NCI-H526 treated with DMSO at 0.1 percent for 48 hours (cell line): ENCODE measurements at places on chromosomes 11 and 22.

DNA sequence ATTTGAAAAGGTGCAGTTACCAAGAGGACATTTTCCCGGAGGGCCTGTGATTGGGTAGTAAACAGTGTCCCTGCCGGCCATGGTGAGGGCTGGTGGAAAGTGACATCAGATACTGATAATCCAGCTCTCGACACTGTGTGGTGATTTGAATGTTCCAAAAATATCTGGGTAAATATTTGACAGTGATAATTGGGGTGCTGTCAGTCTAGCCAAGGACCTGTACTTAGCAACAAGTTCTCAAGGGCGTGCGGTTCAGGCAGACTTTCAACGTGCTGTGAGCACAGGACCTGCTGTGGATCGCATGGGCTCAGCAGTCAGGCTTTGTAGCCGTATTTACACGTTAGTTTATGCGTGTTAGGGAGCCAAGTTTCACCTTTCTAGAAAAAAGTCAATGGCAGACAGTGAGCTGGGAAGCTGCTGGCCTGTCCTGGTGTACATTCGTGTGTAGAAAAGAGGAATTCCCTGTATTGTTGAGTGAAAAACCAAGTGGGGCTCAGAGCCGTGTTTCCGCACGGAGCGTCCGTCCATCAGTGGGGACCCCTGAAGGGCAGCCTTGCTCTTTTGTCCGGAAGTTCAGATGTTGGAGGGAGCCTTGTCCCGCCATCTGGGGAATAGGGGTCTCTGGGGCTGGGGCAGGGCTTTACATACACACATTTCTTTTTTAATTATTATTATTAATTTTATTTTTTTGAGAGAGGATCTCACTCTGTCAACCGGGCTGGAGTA is 11.3 kb downstream of the TRMU start:
- DNase-seq: no peak

- no peak for DNase-seq
These were observed 14.6 kb downstream of the FAM83F start for GRCh38 chr22:40009292-40009774.

DNA sequence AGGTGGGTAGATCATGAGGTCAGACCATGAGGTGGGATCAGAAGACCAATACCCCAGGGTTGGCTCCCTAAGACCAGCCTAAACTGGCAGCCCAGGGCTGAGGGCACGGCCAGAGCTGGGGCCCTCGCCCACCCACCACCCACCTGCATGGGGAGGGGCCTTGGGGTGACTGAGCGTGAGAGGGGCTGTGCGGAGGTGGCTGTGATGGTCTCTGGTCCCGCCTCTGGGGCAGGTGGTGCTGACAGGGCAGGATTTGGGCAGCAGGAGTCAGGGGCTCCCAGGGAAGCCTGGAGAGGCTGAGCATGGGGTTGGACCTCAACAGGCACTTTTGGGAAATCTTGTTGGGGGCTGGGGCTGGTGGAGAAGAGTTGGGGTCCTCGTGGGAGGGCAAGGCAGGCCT is 39.8 kb upstream of the MUC5AC start:
- DNase-seq: no peak

GRCh38 chr11:118902336-118903203 is 18.9 kb downstream of the CXCR5 start:
- no peak for DNase-seq

DNA sequence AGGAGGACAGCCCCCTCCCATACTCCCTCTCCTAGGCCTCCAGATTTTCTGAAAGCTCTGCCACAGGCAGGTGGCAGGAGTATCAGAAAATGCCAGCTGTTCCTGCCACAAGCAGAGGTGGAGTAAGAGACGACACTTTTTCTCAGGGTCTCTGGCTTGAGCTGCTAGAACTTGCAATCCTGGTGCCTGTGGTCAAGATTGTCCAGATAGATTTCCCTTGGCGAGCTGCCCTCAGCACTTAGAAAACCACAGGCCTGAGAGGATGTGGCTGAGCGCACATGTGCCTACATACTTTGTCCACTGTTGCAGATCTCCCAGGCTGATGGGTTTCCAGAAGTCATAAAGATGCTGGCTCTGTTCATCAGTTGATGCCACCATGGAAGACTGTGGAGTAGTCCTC is 65.7 kb upstream of the NAV2 start:
- DNase-seq: no peak

DNA sequence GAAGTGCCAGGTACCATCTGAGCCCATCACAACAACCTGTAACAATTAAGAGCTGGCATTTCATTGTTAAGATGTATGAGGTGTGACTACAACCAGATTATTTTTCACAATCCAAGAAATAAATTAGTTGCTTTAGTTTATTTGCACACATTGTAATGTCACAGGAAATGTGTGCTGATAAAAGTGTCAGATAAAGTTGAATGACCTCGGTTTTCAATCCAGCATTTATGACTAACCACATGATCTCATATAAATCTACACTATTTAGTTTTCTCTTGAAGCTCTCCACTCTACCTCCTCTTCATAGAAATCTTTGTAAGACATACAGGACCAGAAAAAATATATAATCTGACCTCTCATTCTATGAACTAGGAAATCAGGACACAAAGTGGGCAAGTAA is 166.2 kb downstream of the PGR start:
- DNase-seq: no peak

DNA sequence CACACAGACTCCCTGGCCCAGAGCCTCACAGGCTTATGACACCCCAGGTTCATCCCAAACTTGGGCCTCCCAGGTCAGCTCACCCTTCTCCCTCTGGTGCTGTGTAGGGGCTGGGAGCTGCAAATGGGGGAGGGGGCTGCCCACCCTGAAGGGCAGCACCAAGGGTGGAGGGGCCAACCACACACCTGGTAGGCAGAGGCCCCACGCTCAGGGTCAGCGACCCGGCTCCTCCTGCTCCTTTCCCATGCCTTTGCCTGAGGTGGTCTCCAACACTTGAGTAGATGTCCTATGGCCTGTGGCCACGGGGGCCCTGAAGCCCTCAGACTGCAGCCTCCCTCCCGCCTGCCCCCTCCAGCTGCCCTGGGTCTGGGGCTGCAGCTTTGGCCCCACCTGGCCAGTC is 3.4 kb downstream of the DGCR6 start:
- DNase-seq: no peak

- DNase-seq: no peak
These were observed 761 bp upstream of the NXPE4 start for GRCh38 chr11:114596175-114596919.

GRCh38 chr22:30001459-30001858 is 78.8 kb upstream of the HORMAD2 start:
- no peak for DNase-seq

GRCh38 chr11:68315171-68315920 is 3.0 kb downstream of the LRP5 start:
- peak; percentile 50 for DNase-seq

DNA sequence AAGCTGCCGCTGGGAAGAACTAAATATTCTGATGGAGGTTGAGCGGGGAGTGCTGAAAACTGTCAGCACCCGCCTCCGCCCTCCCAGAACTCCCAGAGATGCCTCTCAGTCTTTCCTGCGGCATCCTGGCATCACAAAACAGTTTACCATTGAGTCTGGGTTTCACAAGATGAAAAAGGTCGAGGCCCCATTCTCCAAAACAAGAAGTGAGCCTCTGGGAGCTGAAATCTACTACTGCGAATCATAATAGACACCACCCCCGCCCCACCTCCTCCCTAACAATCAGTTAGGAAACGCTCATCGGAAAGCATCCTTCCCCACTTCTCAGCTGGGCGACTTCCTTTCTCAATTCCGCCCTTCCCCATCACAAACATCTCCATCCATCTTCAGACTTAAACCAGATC is 1.0 kb downstream of the SUN2 start:
- DNase-seq: no peak

- DNase-seq: no peak
These were observed 33.7 kb downstream of the C11orf71 start for GRCh38 chr11:114366331-114367243.

DNA sequence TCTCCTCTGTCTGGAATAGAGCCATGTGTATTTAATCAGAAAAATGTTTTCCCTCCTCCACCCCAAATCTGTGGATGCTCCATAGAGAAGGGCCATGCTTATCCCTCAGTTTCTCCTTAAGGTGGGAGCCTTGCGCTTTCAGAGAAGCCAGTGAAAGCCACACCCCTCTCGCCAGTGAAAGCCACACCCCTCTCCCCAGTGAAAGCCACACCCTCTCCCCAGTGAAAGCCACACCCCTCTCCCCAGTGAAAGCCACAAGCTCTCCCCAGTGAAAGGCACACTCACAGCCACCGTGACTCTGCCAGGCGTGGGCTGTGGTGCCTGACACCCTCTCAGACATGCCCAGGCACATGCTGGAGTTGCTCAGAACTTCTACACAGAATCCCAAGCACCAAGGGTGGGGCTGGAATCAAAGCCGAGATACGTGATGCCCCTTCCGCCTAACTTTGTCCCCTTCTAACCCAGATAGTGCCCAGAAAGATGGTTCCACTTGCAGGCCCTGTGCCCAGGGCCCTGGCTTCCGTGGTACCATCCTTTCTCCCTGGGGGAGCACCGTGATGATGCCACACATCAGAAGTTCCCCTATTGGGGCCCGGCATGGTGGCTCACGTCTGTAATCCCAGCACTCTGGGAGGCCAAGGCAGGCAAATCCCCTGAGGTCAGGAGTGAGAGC is 16.5 kb upstream of the PRR5 start:
- DNase-seq: peak; percentile 15

GRCh38 chr11:3049430-3050243 is 7.6 kb downstream of the CARS1 start:
- no peak for DNase-seq

DNA sequence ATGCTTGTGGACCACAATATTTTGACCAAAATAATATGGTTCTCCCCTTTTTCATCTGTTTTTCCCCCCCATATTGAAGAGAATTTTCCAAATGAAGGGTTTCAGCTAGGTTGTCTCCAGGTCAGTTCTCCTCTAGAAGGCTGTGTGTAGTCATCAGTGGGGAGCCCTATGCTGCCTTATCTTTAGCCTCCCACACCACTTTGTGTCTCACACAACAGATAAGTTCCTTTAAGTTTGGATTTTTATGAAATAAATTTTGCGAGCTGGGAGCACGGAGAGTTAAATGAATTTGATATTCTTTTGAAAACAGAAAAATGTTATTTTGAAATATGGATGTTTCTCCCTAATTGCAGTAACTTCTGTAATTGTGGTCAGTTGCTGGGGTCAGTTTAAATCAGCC is 28.9 kb downstream of the PAX6 start:
- DNase-seq: no peak

DNA sequence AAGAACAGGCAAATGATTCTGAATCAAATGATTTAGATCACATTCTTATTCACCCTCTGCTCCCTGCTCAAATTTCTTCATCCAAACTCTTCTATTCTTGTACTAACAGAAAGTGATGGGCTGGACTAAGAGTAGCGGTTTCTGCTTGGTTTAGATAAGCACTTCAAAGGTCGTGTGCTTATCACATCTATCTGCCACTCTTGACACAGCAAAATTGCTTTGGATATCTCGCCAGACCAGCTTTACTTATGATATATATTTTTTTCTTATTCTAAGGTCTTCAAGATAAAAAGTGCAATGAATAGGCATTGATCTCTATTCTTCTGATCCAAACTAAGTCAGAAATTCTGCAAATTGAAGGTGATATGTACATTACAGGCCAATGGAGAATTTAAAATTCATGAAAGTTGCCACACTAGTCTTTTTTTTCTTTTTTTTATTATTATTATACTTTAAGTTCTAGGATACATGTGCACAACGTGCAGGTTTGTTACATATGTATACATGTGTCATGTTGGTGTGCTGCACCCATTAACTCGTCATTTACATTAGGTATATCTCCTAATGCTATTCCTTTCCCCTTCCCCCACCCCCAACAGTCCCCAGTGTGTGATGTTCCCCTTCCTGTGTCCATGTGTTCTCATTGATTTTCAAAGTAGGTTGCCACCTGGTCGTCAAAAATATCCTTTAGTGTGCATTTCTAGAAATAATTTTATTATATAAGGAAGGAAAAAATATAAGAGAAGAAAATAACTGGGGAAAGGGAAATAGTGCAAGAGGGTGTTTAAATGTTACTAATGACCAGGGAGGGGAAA is 1941.0 kb upstream of the RAG2 start:
- no peak for DNase-seq

GRCh38 chr11:116335891-116336290 is 436.9 kb downstream of the BUD13 start:
- DNase-seq: no peak

- DNase-seq: no peak
These were observed 86.4 kb upstream of the MTNR1B start for GRCh38 chr11:92882828-92883611.

- no peak for DNase-seq
These were observed 22.8 kb downstream of the MYH9 start for GRCh38 chr22:36365020-36365411.

DNA sequence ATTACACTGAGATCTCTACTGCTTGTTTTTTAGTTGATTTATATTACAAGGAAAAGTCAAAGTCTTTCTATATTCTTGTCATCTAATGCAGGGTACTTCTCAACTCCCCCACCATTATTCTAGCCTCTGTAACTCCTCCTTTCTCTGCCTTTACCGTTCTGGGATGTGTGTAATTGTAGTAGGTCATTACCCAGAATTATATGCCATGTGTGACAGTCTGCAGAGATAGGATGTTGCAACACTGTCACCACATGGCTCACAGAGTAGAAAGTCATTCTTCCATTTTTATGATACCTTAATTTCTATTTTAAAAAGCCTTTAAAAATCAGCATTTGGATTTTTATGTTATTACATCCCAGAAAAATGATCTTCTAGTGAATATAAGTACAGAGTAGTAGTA is 32.7 kb downstream of the ZNF143 start:
- DNase-seq: no peak

DNA sequence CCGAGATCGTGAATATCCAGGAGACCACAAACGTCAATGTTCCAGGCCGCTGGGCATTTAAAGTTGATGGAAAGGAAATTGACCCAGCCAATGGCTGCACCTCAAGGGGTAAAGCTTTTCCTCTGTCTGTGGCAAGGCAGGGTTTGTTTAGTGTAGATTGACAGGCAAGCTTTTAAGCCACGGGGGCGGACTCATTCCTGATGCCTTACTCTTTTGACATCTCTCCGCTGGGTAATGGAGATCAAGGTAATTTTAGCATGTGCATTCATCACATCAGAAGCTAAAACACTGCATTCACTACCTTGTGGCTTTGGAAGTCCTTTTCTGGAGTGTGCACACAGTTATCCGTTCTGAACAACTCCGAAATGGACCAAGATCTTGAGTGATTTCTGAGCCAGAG is 12.6 kb downstream of the TECTA start:
- DNase-seq: no peak

GRCh38 chr11:10581481-10582019 is 13.1 kb upstream of the LYVE1 start:
- no peak for DNase-seq

DNA sequence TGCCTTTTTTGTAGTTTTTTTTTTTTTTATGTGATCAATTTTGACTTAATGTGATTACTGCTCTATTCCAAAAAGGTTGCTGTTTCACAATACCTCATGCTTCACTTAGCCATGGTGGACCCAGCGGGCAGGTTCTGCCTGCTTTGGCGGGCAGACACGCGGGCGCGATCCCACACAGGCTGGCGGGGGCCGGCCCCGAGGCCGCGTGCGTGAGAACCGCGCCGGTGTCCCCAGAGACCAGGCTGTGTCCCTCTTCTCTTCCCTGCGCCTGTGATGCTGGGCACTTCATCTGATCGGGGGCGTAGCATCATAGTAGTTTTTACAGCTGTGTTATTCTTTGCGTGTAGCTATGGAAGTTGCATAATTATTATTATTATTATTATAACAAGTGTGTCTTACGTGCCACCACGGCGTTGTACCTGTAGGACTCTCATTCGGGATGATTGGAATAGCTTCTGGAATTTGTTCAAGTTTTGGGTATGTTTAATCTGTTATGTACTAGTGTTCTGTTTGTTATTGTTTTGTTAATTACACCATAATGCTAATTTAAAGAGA is 12.5 kb downstream of the CCND1 start:
- no peak for DNase-seq

- no peak for DNase-seq
These were observed 21.0 kb downstream of the LMO1 start for GRCh38 chr11:8242499-8243280.
